ENCODE measurements at places on chromosomes 3 and 15. TPM values are rescaled to one million over a fixed set of nuclear protein-coding genes. Genes with fewer than 3 reads are reported as not detected.
A peak's percentile ranks its signal among the peaks of the same experiment; 100 is the strongest.

Gene ACTR8
- 25.7 TPM for total RNA-seq

Gene CMTM6
- 123 TPM for total RNA-seq

Gene GDPGP1
- total RNA-seq: 1.2 TPM

DNA sequence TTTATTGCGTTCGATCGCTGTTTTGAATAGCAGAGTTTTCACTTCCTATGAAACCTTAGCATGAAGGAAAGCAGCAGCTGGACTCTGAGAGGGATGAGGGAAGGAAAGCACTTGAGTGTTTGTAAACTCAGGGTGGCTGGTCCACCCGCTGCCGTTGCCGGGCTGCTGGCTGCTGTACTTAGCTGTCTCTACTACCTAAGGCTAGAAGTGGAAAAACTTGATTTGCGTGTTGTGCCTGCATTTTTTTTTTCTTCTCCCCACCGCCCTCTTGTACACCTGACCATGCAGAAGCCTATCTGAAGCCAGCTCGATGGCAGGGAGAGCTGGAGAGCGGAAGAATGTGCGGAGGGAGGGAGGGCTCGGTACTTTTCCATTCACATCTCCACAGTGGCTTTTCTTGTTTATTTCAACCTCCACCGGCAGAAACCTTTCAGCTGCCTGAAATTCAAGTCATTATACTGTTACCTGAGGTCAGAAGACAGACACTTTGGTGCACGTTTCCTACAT, 4.8 kb upstream of the BCL6 start:
- peak overlapping the region; percentile 63 for H3K27ac ChIP-seq
- peaks cover 37% of the 10 kb centered on the region for H3K4me1 ChIP-seq
- no peaks in the 10 kb centered on the region for H3K27me3 ChIP-seq
- peak overlapping the region; percentile 42 for H3K4me3 ChIP-seq

GRCh38 chr3:128353991-128354687, 112.6 kb downstream of the DNAJB8 start:
- H3K36me3 ChIP-seq: no peaks in the 10 kb centered on the region
- no peaks in the 10 kb centered on the region for H3K27me3 ChIP-seq
- peaks cover 3% of the 10 kb centered on the region for H3K4me1 ChIP-seq
- H3K27ac ChIP-seq: no peak overlapping the region
- no peak for DNase-seq

GRCh38 chr3:38207254-38208003, 42.1 kb downstream of the OXSR1 start:
- H3K4me3 ChIP-seq: no peak overlapping the region
- H3K36me3 ChIP-seq: no peaks in the 10 kb centered on the region
- no peak for DNase-seq

DNA sequence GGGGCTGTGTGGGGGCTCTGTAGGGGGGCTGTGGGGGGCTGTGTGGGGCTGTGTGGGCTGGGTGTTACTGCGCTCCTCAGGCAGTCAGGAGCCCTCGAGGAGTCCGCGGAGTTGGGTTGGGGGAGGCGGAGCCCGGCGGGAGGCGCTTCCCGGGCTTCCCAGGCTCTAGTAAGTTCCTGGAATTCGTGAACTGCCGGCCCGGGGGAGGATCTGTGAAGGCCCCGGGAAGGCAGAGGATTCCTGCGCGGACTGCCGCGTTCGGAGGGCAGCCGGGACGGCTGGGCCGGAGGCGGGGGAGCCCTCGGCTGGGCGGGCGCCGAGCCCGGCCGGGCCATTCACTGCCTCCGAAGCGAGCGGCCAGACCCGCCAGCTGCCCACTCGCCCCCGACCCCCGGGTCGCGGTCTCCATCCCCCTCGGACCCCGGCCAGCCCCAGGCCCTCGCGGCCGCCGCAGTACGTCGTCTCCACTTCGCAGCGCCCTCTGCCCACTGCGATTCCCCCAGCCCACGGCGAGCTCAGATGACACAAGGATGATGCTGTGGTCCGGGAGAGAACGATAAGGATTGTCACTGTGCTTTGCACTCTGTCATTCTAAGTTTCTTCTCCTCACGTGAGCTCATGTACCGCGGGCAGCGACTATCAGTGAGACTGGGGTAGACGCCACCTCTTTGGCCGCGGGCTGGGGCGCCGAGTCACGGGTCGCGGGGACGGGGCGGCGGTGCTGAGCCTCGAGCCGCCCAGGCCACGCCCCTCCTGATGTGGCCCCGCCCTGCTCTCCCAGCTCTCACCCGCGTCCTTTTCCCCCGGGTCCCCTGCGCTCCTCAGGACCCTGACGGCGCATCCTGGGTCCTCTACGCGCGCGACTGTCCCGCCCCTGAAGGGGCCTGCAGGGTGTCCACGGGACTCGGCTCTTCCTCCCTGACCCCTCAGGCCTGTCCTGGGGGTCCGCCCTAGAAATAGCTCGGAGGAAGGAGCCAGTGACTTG, 65.3 kb downstream of the KLF13 start:
- H3K4me1 ChIP-seq: peaks cover 7% of the 10 kb centered on the region
- H3K36me3 ChIP-seq: no peaks in the 10 kb centered on the region
- DNase-seq: peak; percentile 77
- H3K27ac ChIP-seq: no peak overlapping the region

GRCh38 chr3:23390446-23390845, 187.3 kb downstream of the UBE2E2 start:
- no peaks in the 10 kb centered on the region for H3K36me3 ChIP-seq
- H3K4me3 ChIP-seq: no peak overlapping the region
- H3K27me3 ChIP-seq: no peaks in the 10 kb centered on the region
- H3K27ac ChIP-seq: no peak overlapping the region
- DNase-seq: no peak

DNA sequence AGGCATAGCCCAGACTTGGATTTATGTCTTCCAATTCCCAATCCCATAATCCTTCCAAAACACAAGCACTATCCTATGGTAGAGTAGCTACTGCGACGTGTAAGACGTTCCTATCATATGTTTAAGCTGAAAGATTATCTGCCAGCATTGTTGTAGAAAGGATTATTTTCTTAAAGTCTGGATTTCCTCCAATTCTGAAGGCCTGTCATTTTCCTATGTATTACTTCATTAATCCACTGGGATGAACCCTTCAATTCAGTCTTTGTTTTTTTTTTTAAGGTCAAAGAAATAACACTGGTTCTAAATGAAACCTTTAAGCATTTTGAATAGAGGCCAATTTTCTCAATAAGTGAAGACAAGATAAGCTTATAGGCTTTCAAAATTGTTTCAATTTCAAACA, 289.0 kb downstream of the SLC9A9 start:
- H3K27me3 ChIP-seq: no peaks in the 10 kb centered on the region
- no peak overlapping the region for H3K4me3 ChIP-seq
- DNase-seq: no peak
- H3K4me1 ChIP-seq: no peaks in the 10 kb centered on the region

- no peaks in the 10 kb centered on the region for H3K4me1 ChIP-seq
- H3K27me3 ChIP-seq: no peaks in the 10 kb centered on the region
- no peak overlapping the region for H3K27ac ChIP-seq
- no peaks in the 10 kb centered on the region for H3K36me3 ChIP-seq
These were observed 116.7 kb upstream of the LPP start for GRCh38 chr3:188037195-188037718.

GRCh38 chr3:16828815-16829214, 55.9 kb upstream of the PLCL2 start:
- H3K4me3 ChIP-seq: no peak overlapping the region
- H3K36me3 ChIP-seq: no peaks in the 10 kb centered on the region
- peaks cover 5% of the 10 kb centered on the region for H3K4me1 ChIP-seq

- H3K27me3 ChIP-seq: no peaks in the 10 kb centered on the region
- H3K4me3 ChIP-seq: no peak overlapping the region
- H3K27ac ChIP-seq: no peak overlapping the region
- no peak for DNase-seq
These were observed 1021.8 kb downstream of the FHIT start for GRCh38 chr3:60229502-60229901.

- no peak for DNase-seq
- H3K4me3 ChIP-seq: no peak overlapping the region
- no peaks in the 10 kb centered on the region for H3K36me3 ChIP-seq
These were observed 49.5 kb downstream of the TP63 start for GRCh38 chr3:189680723-189681122.

GRCh38 chr3:107208796-107209195, 168.4 kb upstream of the CCDC54 start:
- no peak for DNase-seq
- H3K4me3 ChIP-seq: no peak overlapping the region
- no peaks in the 10 kb centered on the region for H3K27me3 ChIP-seq
- H3K4me1 ChIP-seq: no peaks in the 10 kb centered on the region
- no peaks in the 10 kb centered on the region for H3K36me3 ChIP-seq

- DNase-seq: no peak
- H3K36me3 ChIP-seq: no peaks in the 10 kb centered on the region
- H3K27me3 ChIP-seq: no peaks in the 10 kb centered on the region
- H3K4me3 ChIP-seq: no peak overlapping the region
- H3K4me1 ChIP-seq: no peaks in the 10 kb centered on the region
These were observed 177.8 kb downstream of the KLF13 start for GRCh38 chr15:31504462-31504839.

DNA sequence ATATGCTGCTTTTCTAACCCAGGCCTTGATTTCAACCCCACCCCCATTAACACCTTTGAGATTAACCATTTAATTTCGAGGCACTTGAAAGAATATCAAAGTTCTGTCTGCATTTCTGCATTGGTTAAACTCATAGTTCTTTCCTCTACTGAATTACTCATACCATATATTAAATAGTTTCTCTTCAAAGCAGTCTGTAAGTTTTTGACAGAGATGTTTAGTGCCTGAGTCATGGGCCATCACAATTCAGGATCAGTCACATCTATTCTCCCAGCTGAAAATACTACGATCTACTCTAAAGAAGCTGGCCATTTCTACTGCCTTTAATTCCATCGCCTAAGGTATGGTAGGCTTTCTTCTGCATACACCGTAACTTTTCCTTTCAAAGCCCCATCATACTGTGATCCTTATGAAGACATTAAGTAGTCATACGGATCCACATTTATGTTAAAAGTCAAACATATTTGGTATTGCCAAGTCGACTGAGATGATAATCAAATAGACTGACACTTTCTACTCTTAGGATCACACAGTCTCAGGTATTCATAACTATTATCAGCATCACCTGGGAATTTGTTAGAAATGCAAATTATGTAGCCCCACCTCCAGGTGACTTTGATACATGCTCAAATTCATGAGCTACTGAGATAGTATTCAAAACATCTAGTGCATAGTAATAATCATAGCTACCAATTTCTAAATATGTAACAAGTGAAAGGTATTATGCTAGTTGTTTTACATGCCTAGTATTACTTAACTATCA, 489.4 kb upstream of the IL12A start:
- H3K4me3 ChIP-seq: no peak overlapping the region
- H3K27me3 ChIP-seq: no peaks in the 10 kb centered on the region
- H3K36me3 ChIP-seq: no peaks in the 10 kb centered on the region
- H3K4me1 ChIP-seq: no peaks in the 10 kb centered on the region
- DNase-seq: no peak
- no peak overlapping the region for H3K27ac ChIP-seq

DNA sequence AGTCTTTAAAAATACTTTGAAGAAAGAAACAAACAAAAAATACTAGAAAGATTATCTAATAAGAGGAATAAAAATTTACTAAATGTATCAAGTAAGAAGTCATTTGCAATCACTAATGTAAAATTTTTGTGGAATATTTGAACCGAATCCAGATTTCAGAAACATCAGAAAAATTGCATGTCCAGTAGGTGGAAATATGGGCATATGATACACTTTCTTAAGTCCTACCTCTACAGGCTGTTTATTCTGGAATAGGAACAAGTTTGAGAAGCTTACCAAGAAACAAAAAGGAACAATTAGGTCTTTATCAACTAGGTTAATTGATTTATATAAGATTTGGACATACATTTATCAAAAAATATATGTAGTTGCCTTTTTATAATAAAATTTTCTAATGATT, 292.9 kb upstream of the ROBO1 start:
- no peaks in the 10 kb centered on the region for H3K27me3 ChIP-seq
- peaks cover 6% of the 10 kb centered on the region for H3K4me1 ChIP-seq
- H3K27ac ChIP-seq: no peak overlapping the region
- H3K4me3 ChIP-seq: no peak overlapping the region

DNA sequence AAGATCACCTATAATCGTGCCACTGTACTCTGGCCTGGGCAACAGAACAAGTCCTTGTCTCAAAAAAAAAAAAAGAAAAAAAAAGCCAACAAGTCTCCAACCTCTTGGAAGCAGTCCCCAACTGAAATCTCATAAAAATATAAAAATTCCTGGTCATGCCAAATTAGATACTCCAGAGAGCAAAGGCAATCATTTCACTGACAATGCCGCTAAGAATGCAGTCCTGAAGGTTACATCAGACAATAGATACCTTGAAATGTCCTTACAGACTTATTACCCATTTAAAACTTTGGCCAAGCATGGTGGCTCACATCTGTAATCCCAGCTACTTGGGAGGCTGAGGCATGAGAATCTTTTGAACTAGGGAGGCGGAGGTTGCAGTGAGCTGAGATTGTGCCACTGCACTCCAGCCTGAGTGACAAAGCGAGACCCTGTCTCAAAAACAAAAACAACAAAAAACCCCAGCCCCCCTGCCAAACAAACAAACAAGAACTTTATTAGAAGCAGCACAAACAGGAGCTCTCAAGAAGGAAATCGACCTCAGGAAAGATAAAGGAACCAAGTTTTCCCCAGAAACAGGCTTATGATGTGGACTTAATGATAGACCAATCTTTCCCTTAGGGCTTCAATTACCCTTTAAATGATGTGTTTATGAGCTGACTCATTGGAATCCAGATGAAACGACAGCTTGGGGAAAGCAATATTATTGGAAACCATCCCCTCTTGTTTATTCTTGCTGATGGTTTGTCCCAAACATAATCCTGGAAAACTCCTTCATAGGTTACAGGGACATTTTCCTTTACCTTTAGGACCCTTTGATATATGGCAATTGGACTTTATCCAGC, 53.1 kb upstream of the XCR1 start:
- no peak for DNase-seq
- H3K36me3 ChIP-seq: peaks cover 11% of the 10 kb centered on the region
- H3K4me1 ChIP-seq: no peaks in the 10 kb centered on the region
- H3K4me3 ChIP-seq: no peak overlapping the region
- no peaks in the 10 kb centered on the region for H3K27me3 ChIP-seq
- H3K27ac ChIP-seq: no peak overlapping the region

- no peaks in the 10 kb centered on the region for H3K27me3 ChIP-seq
- H3K36me3 ChIP-seq: no peaks in the 10 kb centered on the region
- peak; percentile 66 for DNase-seq
- peaks cover 30% of the 10 kb centered on the region for H3K4me1 ChIP-seq
These were observed 727 bp downstream of the NSMCE3 start for GRCh38 chr15:29268706-29269484.

All from GM23338 (cell line).